ENCODE measurements at places on chromosomes 4 and X.
A peak's percentile ranks its signal among the peaks of the same experiment; 100 is the strongest.

DNA sequence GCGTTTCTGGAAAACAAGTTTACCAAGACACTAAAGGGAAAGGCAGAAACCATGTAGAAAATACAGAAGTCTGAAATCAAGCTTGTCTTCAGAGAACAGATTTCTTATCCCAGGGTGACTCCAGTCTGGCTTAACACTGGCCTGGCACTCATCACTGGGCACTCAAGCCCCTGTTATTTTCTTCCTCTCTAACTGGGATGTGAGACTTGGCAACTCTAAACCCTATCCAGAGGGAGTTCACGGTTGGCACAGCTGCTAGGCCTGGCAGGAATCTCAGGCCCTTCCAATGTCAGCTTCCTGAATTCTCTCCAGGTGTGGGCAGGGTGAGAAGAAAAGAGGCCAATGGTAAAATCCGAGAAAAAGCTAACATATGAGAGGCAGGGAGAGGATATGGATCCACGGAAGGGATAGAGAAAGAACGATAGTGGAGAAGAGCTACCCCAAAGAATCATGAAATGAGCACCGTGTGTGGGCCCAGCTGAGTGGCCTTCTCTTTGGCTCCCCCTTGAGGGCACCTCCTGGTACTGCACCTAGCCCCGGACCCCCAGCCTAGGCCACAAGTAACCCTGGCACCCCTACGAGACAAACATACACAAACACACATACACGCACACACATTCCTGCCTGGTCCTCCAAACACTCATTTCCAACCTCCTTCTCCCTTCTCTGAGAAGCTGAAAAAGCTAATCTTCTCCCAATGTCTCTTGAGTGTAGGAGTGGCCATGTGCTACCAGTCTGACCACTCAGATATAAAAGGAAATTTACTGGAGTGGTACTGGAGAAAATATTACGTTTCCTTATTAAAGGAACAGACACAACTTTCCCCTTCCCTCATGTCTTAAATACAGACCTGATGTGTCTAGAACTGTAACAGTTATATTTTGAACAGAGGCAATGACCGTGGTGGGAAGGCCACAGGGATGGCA, 16.6 kb upstream of the PTCHD1 start:
- DNase-seq = peak; percentile 9

GRCh38 chr4:101211146-101211553, 136.2 kb downstream of the PPP3CA start:
- no peak for DNase-seq

DNA sequence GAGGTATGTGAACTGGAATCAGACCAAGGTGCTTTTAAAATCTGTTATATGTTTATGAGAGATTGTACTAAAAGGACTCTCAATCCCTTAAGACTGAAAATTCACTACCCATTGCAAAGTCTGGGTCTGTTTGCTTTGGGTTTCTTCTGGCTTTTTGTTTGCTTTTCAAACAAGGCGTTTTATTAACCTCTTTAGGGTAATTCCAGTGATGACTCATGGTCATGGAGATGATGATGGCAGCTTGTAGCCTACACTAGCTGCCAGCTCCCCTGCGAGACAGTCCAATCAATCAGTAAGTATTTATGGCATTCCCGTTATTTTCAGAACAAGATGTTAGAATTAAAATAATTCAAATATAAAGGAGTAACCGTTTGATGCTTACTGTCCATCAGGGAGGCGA, 643.8 kb upstream of the FTHL17 start:
- DNase-seq = no peak

- DNase-seq = no peak
These were observed 104.3 kb upstream of the UGT8 start for GRCh38 chr4:114494246-114494803.

DNA sequence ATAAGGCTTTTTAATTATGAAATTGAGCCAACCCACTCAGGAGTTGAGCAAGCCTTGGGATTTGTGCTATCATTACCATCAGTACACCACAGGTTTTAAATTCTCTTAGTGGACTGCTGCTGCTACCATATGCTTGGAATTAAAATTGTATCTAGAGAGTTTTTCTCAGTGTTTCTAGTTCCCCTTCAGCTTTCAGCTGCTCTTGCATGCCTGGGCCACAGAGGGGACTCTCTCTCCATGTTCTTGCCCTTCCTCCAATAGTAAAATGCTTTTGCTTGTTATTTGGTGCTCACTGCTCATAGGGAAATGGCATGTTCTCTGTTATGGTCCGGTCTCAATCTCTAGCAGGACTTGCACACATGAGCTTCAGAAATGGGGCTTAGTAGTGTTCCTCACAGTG, 101.9 kb downstream of the IGSF1 start:
- peak; percentile 29 for DNase-seq

DNA sequence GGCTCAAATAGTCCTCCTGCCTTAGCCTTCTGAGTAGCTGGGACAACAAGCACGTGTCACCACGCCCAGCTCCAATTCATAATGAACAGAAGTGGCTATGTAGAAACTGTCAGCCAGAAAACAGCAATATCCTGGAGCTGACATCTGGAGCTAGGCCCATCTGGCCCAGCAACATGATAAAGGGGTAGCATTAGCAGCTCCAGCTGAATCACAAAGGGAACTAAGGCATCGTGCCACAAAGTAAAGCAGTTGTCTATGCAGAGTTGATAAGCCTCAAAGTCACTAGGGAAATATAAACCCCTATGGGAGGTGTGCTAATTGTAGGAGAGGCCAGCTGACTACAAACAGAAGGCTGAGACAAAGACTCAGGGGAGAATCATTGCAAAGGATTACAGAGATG, 270.5 kb upstream of the GPC4 start:
- DNase-seq = no peak

DNA sequence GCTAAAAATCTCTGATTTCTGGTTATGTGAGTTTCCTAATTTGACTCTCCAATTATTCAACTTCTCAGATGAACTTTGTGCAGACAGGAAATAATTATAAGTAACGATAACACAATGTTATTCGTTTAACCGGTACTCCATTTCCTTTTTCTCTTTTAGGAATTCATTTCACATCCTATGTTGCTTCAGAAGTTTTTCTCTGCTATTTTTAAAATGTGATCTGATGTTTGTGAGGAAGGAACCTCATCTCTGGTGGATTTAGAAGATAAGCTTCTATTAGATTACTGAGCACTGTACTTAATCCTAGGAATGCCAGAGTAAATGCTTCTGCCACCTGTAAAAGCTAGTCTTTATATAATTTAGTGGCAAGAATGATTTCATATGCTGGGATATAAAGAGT, 116.0 kb upstream of the ETNPPL start:
- no peak for DNase-seq

GRCh38 chr4:42152507-42153504, at the start of gene BEND4:
TSS of gene BEND4 (minus strand) at chr4:42152655. CDS start at chr4:42152143, 512 bp downstream.
- DNase-seq = peak; percentile 94

DNA sequence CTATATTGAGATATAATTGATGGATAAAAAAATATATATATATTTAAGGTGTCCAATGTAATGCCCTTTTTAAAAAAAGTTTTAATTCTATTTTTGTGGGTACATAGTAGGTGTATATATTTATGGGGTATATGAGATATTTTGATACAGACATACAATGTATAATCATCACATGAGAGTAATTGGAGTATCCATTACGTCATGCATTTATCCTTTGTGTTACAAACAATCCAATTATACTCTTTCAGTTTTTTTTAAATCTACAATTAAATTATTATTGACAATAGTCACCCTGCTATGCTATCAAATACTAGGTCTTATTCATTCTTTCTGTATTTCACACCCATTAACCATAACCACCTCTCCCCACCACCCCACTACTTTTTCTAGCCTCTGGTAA, 66.3 kb upstream of the DIPK2B start:
- DNase-seq = no peak

DNA sequence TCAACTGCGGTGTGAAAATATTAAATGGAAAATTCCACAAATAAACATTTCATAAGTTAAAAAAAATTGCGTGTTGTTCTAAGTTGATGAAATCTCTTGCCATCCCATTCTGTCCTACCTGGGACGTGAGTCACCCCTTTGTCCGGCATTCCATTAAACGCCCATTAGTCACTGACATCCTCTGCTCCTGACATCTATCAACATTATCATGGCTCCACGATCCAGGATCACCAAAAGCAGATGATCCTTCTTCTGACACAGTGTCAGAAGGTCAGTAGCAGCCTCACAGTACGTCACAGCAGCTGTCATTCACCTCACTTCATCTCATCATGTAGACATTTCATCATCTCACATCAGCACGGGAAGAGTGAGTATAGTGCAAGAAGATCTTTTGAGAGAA, 125.7 kb downstream of the ZNF827 start:
- no peak for DNase-seq

DNA sequence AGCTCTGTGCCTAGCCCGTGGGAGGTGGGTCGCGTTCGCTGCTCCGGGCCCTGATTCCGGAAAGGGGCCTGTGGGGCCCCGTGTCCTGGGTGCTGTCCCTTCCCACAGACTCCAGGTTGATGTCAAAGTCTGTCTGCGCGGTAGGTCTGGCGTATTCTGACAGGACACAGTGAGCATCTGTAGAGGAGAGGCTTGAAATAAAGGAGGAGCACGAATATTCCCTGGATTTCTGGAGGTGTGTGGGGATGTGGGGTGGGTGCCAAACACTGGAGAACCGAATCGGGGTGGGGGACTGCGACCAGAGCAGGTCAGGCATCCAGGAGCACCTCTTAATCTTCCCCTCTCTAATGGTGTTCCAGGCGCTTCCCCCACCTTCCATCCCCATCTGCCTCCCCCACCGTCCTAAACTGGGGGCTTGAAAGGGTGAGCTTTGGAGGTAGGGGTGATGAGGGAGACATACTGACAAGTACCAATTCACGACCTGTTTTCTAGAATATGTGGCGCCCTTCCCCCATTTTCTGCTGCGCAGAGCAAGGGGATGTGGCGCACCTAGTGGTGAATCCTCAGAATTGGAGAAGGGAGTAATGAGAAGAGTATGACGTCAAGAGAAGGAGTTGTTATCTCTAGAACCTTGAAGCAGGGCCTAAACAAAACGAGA, 877 bp downstream of the GPRASP1 start:
- peak; percentile 59 for DNase-seq

DNA sequence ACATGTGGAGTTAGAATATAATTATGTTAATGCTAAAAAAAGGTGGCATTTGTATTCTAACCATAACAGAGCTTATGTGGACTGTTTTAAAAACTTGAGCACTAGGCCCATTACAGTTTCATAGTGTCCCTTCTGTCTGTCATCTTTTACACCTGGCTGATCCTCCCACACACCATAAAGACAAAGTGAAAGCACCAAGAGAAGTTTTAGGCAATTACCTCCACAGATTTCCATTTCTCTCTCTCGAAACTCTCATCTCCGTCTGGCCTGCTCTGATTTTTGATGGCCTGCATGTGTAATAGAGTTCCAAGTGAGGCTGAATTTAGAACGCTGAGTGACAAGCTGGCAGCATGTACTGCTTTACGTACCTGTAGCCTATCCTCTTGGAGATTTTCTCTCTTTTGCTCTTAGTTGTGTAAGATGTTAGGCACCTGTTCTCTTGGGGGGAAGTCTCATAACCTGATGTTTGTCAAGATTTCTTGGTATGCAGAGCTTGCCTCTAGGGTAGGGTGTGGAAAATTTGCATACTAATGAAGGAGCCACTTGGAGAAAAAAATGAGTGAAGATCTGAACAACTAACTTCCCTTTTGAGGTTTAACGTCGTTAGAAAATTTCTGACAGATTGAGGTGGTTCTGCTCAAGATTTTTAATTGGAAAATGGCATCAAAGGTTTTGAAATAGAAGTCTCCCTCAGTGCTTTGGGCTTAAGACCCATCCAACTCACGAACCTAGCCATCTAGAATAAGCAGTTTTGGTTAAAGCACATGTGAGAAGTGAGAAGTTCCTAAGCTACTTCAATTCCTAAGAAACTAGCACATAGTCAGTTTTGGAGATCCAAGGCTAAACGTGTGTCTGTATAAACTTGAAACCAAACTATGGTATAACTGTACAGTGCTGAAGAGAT, 57.6 kb upstream of the RAP1GDS1 start:
- DNase-seq = peak; percentile 41

- DNase-seq = no peak
These were observed 43.4 kb downstream of the IDS start for GRCh38 chrX:149461746-149462145.

DNA sequence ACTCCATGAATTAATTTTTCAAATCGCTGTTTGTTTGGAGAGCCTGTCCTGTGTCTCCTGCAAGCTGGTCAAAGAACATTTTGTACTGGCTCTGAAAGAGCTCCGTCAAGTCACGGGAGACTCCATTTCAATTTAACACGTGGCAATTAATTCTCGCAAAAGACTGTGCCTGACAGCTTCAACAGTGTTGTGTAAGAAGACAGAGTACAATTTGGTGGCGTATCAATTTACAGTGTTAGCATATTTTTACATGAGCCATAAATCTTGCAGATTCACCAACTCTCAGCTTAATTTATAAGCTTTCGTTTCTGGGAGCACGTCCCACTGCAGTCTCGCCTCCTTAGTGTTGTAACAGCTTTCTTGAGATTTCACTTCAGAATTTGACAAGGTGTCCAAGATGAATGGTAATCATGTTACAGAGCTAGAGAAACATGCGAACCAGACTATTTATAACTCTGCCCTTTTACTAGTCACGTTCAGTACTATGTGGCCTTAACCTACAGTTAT, 70.8 kb downstream of the RWDD4 start:
- DNase-seq = no peak

DNA sequence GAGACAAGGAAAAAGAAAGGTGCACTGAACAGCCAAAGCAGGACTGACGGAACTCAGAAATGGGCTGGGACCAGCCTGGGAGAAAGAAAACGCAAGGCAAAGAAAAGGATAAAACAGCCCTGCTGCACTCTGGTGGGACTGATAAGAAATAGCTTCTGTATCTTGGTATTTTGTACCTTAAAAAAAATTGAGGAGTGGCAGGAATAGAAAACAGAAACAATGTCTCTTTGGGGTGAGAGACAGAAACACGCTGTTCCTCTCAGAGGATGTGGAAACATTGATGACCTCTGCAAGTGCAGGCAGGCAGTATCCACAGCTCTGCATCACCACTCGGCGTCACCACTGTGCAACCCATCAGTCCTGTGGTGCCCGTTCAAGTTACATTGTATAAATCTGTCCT, 152.5 kb upstream of the SPRY1 start:
- DNase-seq = no peak

- no peak for DNase-seq
These were observed 103.3 kb downstream of the THOC2 start for GRCh38 chrX:123629502-123629901.

- DNase-seq = no peak
These were observed 15.4 kb upstream of the HSFX2 start for GRCh38 chrX:149610511-149610910.

DNA sequence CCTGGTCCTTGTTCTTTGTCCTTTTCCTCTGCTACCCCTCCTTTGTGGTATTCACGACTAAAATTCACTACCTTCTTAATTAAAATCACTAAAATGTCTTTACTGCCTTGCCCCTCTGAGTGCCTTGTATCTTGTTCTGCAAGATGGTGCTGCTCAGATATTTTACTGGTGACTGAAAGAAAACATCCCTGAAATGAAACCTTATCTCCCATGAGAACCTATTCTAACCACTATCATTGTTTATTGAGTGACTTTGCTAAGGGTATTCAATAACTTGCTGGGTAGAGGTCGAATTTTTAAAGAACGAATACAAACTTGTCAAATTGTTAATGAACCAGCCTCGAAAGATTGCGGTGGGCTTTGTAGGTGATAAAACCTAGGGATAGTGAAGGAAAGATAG, 52.8 kb downstream of the SPRY1 start:
- DNase-seq = no peak
